T-helper 1 cell (primary cell): ENCODE measurements at places on chromosomes 12 and 14.

DNA sequence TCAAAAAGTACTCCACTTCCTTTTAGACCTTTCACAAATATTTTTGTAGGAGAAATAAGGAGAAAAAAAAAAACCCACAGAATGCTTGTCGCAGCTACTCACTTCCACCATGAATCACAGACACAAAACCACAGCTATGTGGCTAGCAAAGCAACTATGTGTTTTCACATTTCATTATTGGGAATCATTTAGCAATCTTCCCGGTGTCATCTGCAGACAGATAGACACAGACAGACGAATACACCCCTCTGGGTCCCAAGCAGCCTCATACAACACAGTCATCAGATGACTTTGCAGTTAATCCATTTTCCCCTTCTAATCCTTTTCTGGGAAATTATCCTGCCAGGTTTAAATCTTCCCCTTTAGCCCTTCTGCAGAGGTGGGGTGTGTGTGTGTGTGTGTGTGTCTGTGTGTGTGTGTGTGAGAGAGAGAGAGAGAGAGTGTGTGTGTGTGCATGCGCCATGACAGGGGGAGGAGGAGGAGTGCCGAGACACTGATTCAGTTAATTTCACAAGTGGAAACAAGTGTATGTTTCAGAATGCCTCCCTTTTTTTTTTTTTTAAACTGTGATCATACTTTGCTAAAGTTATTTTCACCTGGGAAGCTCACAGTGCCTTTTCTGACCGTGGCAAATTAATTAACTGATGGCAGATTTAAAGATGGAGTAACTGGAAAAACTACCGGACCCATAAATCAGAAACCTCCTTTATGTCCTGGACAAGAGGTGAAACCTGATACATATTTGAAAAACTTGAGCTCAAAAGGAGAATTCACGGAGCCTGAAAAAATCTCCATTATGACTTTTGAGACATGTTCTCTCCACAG lies 39.9 kb downstream of the LTBP2 start:
- no peak for DNase-seq

DNA sequence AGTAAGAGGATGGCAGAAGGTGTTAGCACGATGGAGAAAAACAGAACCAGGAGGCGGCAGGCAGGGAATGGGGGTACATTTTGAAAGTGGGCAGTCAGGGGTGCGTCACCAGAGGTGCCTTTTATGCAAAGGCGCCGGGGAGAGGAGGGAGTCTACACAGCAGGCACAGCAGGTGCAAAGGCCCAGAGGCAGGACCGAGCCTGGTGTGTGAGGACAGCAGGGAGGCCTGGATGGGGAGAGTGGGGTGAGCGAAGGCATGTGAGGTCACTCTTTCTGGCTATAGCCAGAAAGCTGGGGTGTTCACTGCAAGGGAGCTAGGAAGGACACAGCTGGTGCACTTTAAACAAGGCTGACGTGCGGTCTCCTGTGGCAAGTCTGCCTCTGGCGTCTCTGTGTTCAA lies 65.0 kb downstream of the NCOR2 start:
- DNase-seq: no peak

DNA sequence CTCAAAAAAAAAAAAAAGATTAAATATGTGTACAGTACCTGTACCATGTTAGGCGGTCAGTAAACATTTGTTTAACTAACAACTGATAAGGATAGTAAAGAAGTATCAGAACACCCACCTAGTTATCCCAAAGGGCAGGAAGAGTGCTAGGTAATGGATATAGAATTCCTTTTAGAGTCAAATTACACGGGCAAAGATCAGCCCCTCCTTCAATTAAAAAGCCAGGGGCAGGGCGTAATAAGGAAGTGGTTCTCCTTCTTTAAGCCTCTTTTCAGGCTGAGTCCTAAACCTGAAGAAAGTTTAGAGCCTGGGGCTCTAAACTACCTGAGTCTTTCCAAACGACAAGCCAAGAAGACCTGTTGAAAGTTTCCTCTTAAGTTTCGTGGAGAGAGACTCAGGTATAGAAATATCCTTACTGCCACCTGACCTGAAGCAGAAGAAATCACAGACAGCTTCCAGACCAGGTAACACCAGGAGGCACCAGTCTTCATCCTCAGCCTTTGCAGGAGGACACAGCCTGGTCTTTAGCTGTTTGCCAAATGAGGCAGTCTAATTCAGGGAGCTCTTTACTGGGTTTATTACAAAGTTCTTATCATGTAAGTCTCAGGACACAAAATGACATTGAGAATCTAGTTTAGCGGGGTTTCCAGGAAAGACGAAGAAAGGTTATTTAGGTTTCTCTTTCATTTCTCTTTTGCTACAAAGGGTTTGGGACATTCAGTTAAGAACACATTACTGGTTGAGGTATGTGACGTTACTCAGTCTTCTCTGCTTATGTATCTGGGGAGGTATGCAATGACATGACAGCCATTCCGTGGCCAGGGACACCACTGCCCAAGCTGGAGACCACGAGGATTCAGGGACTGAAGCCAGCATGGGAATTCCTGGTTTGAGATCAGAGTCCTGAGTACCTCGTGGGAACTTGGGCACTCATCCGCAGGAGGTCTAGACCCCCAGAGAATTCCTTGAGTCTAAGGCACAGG lies at the start of gene BCL2L14:
Gene BCL2L14, plus strand, starts transcription at position 266 of the 983 bp plus-strand sequence. CDS start 8,367 bp downstream, outside the sequence.
- DNase-seq: peak; percentile 76

DNA sequence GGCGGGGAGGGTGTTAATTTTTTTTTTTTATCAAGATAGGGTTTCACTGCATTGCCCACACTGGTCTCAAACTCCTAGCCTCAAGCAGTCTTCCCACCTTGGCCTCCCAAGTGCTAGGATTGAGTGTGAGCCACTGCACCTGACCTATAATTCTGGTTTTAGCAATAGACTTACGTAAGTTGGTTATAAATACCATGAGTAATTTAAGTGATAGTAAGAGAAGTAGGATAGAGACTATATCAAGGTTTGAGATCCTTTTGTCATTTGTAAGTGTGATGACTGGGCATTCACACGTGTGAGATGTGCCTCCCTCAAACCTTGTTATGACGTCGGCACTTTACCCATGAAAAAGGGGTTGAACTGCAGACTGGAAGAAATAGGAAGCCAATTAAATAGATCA lies 22.5 kb downstream of the SINHCAF start:
- no peak for DNase-seq

GRCh38 chr12:143964-144649 lies 69.8 kb downstream of the SLC6A12 start:
- DNase-seq: no peak
